ENCODE measurements at places on chromosomes 1 and 21.

DNA sequence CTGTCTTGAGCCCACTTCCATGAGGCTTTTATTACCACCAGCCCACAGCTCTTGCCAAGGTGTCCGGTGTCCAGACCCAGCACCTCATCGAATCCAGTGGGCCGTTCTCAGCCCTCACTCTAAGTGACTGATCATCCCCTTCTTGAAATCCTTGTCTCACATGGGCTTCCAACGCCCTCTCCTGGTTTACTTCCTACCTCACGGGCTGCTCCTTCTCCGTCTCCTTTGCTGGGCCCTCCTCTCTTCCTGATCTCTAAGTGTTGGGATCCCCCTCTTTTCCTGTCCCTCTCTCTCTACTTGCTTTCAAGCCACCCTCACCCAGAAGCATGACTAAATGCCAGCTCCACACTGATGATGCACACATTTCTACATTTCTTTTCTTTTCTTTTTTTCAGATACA lies 9.0 kb upstream of the RHBG start:
- no peak for DNase-seq

DNA sequence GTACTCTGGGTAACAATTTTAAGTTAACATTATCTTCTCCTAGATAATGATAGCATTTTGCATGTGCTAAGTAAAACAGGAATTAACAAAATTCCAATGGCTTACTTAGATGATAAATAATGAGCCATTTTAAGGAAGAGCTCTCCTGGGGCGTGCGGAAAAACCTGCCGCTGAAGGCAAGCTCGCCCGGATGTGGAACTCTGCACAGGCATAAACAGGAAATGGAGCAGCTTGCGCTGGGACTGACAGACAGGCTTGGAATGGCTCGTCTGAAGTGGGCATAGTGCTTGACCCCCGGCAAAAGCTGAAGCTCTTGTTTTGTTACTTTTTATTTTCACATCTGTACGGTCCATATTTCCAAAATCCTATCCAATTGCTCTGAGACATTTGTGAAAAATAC lies 169.2 kb downstream of the ZNF281 start:
- no peak for DNase-seq

GRCh38 chr1:154756793-154757548 lies 113.1 kb downstream of the KCNN3 start:
- DNase-seq, result no peak

GRCh38 chr1:162302306-162303003 lies 74.2 kb downstream of the SPATA46 start:
- DNase-seq, result no peak

GRCh38 chr1:162020150-162020549 lies 3.5 kb downstream of the OLFML2B start:
- DNase-seq, result no peak

- no peak for DNase-seq
These were observed 5.1 kb downstream of the AHCYL1 start for GRCh38 chr1:109989506-109990301.

GRCh38 chr21:21019681-21020080 lies 21.5 kb downstream of the NCAM2 start:
- no peak for DNase-seq

DNA sequence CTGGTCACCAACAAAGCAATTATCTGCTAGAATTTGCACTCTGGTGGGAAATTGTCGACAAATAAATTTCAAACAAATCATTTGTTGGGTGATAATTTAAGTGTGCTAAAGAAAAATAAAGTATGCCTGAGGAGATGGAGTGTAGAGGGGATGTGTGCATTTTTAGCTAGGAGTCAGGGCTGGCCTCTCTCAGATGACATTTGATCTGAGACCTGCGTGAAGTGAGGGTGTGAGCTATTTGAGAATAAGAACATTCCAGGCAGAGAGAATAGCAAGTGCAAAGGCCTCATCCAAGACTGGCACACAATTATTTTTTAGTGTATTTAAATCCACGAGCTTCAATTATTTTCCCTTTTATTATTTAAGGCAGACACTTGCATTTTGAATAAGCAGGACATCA lies 19.7 kb upstream of the S1PR1 start:
- DNase-seq, result no peak

- no peak for DNase-seq
These were observed 3.0 kb downstream of the TTC39A start for GRCh38 chr1:51327386-51327785.

DNA sequence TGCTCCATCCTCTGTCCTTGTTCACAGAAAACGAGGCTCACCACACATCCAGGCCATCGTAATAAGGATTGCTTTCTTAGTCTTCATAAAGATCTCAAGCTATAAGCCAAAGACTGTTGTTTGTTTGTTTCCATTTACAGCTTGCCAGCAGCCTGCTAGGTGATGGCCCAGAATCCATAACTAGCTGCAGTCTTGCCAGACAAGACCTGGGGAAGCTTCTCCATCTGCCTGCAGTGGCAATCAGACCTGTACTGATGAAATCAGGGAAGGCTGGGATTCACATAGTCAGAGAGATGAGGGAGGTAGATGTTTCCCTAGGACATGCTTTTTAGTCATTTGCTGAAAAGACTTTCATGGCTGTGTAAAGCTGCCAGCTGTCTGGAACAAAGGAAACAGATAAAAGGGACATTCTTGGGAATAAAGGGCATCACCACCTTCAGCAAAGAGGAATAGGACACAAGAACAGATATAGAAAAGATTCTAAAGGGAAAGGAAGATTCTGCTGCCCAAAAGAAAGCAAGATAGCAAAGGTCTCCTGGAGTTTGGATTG lies 51.0 kb downstream of the MT1HL1 start:
- no peak for DNase-seq

- DNase-seq, result no peak
These were observed 71.9 kb upstream of the GOLT1A start for GRCh38 chr1:204285436-204286305.

DNA sequence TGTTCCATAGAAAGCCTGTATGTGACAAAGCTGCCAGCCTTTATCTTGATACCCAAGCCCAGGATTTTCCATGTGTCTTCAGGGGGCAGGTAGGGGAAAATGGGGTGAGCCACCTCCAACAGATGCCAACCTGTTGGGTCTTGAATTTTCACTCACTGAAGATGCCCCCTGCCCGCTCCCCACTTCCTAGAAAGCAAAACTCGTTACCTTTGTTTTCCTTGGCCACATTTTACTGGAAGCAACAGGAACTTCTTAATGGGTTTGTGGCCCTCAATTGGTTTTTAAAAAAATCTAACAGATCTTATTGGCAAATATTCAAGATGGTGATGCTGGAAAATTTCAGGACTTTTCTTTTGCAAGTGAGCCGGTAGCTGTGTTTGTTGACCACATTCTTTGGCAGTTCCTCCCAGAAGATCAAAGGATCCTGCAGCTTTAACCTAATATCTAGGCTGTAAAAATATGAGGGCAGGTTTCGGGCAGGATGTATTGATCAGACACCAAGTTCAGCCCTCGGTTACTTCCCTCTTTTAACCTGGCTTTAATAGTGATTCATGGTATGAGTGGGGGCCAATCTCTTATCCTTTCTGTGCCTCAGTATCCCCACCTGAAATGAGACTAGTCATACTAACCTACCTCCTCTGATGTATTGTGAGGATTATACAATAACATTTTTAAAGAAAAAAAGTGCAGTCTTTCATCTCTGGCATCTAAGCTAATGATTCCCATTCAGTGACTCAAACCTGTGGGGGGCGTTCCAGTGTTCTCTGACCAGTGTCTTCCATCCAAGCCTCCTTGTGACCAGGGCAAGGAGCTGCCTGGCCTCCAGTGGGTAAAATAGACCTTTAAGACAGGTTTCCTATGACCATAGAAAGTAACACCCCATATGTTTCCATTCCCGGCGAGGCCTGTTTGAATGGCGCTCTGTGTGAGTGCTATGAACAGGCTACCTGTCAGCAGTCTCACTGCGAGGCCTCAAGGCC lies 21.3 kb upstream of the GNPAT start:
- DNase-seq, result no peak

DNA sequence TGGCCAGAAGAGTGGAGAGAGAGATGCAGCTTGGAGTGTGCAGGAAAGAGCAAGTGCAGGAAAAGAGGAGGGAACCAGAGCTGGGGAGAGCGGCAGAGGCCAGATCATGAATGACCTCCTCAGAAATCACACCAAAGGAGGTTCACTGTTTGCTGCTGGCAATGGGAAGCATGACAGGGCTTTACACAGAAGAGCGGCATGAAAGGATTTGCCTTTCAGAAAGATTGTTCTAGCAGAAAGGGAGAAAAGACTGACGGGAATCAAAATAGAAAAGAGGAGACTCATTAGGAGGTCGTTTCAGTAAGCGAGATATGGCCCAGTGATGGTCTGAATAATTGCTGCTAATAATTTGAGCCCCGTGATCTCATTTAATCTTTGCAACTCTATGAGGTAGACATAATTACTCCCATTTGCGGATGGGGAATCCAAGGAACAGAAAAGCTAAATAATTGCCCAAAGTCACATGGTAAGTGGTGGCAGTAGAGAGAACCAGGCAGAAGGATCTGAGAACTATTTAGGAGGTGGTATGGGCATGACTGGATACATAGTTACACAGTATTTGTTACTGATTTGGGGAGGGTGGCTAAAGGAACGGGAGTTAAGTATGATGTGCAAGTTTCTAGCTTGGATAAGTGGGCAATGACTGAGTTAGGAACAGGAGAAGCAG lies 12.5 kb upstream of the HNRNPR start:
- no peak for DNase-seq

DNA sequence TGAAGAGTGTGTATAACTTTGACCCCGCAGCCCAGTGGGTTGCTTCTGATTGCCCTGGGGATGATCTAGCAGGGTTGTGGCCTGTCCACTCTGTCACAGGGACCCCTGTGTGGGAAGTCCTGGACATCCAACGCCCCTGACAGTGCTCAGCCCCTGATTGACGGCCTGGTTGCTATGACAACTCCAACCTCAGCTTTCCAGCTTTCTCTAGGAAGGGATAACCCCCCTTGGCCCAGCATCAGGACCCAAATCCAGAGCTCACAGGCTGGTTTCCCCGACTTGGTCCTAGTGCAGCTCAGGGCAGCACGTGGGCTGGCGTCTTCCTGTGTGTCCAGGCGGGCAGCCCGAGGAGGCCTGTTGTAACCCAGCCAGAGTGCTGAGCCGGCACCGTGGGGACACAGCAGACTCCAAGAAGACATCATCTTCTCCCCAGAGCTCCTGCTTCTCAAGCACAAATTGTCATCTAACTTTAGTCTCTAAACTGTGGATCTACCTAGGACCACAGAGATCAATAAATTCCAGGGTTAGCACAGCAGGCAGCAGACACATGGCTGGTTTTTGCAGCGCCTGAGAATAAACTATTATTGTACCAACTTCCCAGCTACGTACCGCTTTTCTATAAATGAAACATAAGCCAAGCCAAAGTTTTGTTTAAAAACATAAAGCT lies 18.9 kb upstream of the PDXK start:
- DNase-seq, result no peak

DNA sequence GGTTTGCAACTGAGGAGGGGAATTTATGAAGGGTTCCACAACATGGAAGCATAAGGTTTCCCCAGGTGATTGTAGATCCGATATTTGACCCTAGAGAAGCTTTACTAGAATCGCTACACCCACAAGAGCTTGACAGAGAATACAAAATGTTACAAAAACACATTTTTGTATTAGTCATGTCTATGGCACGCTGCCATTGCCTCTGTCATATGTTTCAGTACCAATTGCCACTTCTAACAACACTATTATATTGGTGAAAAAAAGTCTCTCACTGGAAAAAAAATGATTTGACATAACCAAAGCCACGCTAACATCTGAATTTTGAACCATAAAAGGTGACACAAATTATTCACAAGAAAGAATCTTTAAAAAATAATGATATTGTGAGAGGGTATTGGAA lies 214.5 kb downstream of the KCNT2 start:
- DNase-seq, result no peak

GRCh38 chr1:175803413-175803812 lies 60.0 kb upstream of the TNR start:
- no peak for DNase-seq

GRCh38 chr1:51648180-51649109 lies 31.6 kb downstream of the OSBPL9 start:
- no peak for DNase-seq

GRCh38 chr1:9186082-9186859 lies 48.3 kb upstream of the H6PD start:
- DNase-seq, result no peak

- no peak for DNase-seq
These were observed 1.2 kb downstream of the CAMSAP2 start for GRCh38 chr1:200739702-200740570.

DNA sequence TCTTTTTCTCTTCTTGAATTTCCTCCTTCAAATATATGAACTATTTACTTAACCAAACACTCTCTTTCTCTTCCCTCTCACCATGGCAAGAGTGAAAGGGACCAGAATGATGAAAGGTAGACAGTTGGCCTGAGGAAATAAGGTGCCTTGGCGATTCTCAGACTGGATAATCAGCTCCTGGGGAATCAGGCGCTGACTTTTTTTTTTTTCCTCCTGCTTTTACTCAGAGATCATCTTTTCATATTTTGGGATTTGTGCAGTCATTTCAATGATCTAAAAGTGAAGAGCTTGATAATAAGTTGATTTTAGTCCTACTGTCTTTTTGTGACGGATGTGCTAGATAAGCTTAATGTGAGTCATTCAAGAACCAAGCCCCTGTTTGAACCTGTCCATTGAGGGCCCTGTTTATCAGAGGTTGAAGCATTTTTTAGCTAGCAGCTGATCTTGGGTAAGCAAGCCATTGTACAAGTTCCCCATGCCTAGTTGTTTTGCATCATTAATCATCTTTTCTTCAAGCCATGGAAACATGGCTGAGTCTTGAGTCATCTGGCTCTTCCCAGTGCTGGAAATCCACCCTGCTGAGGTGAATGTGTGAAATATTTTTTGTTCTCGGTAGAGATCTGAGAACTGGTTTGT lies 40.8 kb downstream of the ITSN1 start:
- DNase-seq, result no peak

DNA sequence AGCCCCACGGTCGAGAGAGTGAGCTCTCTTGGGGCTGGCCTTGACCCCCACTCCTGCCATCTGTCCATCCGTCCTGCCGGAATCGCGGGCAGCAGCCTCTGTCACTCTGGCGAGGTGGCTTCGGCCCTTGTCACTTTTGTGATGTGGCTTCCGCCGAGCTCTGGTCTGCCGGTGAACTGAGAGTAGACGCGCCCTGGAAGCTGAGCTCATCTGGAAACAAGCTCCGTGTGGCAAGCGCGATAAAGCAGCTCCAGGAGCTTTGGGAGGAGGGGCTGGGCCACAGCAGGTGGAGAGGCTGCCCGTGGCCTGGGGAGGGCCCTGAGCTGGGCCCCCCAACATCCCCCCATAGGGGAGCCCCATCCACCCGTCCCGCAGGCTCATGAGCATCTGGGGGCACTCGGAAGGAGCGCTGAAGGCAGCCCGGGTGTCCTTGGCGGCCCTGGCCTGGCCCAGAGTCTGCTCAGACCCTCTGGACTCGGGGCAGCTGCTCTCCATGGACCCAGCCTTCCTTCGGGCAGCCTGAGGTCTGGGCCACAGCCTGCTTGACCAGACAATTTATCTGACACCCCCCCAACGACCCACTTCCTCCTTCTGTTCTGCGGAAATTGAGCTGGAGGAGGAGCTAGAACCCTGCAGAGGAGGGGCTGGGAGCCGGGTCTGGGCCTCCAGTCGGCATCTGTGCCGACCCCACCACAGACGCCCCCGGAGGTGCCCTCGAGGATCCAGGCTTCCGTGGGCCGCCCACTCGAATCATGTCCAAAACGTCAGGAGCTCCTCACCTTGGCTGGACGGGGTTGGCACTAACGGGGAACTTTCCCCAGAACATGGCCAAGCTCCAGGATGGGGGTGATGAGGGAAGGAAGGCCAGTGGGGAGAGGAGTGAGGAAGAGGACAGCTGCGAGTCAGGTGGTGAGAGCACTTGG lies 59.1 kb downstream of the SLC19A1 start:
- no peak for DNase-seq

- no peak for DNase-seq
These were observed 88.9 kb upstream of the ARHGAP29 start for GRCh38 chr1:94326329-94326728.

Measured in stimulated activated CD8-positive, alpha-beta memory T cell treated with anti-CD3 and anti-CD28 coated beads, Interleukin-15, amount 100 ng/mL, for 24 hours (primary cell).